ENCODE measurements at places on chromosomes 13 and 19. TPM values are rescaled to one million over a fixed set of nuclear protein-coding genes. Genes with fewer than 3 reads are reported as not detected.

GRCh38 chr19:11421371-11422098 lies 2.4 kb upstream of the RGL3 start:
- H3K36me3 ChIP-seq: no peaks in the 10 kb centered on the region
- peaks cover 78% of the 10 kb centered on the region for H3K27me3 ChIP-seq
- peak overlapping the region; percentile 84 for H3K27ac ChIP-seq

GRCh38 chr13:42864952-42865767 lies 83.8 kb downstream of the FAM216B start:
- no peaks in the 10 kb centered on the region for H3K36me3 ChIP-seq
- H3K4me1 ChIP-seq: peaks cover 15% of the 10 kb centered on the region
- H3K27ac ChIP-seq: no peak overlapping the region
- no peaks in the 10 kb centered on the region for H3K27me3 ChIP-seq

DNA sequence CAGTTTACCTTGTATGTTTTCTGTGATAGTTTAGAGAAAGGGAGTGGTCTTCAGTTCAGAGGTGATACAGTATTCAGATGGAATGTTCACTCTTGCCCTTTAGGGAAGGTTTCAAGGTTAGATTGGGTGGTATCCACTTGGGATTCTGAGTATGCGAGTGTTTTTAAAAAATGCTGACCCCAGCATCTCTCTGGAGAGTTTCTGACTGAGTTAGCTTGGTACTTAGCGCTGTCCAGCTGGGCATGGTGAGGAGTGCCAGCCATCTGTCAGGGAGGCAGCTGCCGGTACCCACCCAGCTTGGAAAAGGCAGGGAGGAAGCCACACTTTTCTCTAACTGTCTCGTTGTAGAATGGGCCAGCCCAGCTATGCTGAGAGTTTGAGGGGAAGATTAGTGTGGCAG lies 63.3 kb downstream of the ARHGEF7 start:
- no peaks in the 10 kb centered on the region for H3K36me3 ChIP-seq
- H3K4me1 ChIP-seq: peaks cover 77% of the 10 kb centered on the region
- peak overlapping the region; percentile 93 for H3K27ac ChIP-seq
- no peak for DNase-seq

LINGO3 gene
- total RNA-seq: not detected

DNA sequence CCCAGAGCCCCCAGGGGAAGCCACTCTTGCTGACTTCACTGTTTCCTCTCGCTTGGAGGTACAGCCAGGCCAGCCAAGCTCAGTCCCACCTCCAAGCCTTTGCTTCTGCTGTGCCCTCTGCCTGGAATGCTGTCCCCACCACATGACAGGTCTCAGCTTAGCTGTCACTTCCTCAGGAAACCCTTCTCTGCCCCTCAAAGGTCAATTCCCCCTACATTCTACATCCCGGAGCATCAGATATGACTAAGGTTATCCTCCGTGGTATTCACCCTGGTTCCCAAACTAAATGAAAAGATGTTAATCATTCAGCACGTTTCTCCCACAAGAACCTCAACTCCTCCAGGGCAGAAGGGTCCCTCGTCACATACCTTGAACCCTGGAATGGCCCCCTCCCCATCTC lies 53.5 kb downstream of the PTPRS start:
- peaks cover 18% of the 10 kb centered on the region for H3K27me3 ChIP-seq
- peak overlapping the region; percentile 16 for H3K27ac ChIP-seq
- no peak overlapping the region for H3K4me3 ChIP-seq
- H3K4me1 ChIP-seq: peaks cover 57% of the 10 kb centered on the region
- DNase-seq: no peak

DNA sequence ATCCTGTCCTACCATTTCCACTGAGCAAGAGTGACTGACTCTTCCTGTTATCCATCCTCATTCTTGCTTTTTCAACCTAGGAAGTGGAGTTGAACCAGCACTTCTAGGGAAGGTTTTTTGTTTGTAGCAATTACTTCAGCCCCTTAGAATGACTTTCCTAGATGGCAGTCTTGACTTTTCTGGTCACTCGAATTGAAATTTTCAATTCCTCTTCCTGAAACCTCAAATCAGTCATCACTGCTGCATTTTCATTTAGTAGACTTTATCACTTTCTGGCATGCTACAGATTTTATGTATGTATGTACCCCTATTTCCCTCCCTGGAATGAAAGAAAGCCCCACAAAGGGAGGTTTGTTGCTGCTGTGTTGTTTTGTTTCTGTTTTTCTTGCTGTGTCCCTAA lies 915.9 kb downstream of the PCDH17 start:
- no peak overlapping the region for H3K27ac ChIP-seq
- H3K4me1 ChIP-seq: no peaks in the 10 kb centered on the region
- H3K27me3 ChIP-seq: no peaks in the 10 kb centered on the region
- H3K4me3 ChIP-seq: no peak overlapping the region
- DNase-seq: no peak
- H3K36me3 ChIP-seq: no peaks in the 10 kb centered on the region

GRCh38 chr19:7456964-7457541 lies 31.8 kb downstream of the PEX11G start:
- H3K4me3 ChIP-seq: no peak overlapping the region
- no peaks in the 10 kb centered on the region for H3K27me3 ChIP-seq
- H3K4me1 ChIP-seq: no peaks in the 10 kb centered on the region
- DNase-seq: no peak
- H3K36me3 ChIP-seq: peaks cover 88% of the 10 kb centered on the region

- no peaks in the 10 kb centered on the region for H3K4me1 ChIP-seq
- H3K27me3 ChIP-seq: no peaks in the 10 kb centered on the region
- H3K4me3 ChIP-seq: no peak overlapping the region
Observed at GRCh38 chr13:92187378-92187989, 789.1 kb downstream of the GPC5 start.

GRCh38 chr13:70523622-70524021 lies 415.4 kb upstream of the KLHL1 start:
- DNase-seq: no peak
- H3K27ac ChIP-seq: no peak overlapping the region
- H3K27me3 ChIP-seq: no peaks in the 10 kb centered on the region

DNA sequence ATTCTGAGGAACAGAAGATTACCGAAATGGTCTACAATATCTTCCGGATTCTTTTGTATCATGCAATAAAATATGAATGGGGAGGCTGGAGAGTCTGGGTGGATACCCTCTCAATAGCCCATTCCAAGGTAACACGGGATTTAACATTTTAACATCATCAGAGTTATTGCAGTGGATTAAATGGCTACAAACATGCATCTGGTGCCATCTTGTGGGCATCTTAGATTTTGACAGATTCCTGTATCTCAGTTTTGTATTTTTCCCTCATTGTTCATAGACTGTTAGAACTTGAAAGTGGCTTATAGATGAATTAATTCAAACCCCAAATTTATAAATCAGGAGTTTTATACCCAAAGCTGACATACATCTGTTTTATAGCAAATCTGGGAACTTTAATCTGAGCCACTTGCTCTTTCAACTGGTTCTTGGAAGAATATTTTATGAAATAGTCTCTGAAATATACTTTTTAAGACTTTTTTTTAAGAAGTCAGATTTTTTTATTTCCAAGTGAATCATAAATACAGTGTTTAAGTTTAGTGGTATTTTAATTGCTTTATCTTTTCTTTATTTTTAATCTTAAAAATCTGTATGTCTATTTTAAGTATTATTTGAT lies 215.2 kb downstream of the NBEA start:
- no peaks in the 10 kb centered on the region for H3K27me3 ChIP-seq
- H3K36me3 ChIP-seq: no peaks in the 10 kb centered on the region
- no peak for DNase-seq
- no peak overlapping the region for H3K27ac ChIP-seq
- peaks cover 14% of the 10 kb centered on the region for H3K4me1 ChIP-seq
- H3K4me3 ChIP-seq: no peak overlapping the region

LRRC25 gene
- 2.4 TPM for total RNA-seq

DNA sequence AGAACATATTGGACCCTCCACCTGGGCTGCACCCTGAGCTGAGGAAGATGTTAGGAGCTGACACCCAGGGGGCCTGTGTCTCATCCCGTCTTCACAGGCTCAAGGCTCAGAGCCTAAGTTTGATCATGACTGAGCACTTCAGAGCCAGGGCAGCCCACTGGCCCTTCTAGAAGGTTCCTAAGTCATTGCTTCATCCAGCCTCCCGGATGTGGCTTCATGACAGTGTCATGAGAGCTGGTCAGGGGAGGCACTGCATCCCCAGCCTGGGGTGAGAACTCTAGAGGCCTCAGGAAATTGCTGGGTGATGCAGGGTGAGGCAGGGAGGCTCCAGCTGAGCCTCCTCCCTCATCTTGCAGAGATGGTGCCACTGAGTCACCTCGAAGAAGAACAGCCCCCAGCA lies 24.9 kb upstream of the PIK3R2 start:
- H3K27me3 ChIP-seq: no peaks in the 10 kb centered on the region
- H3K36me3 ChIP-seq: peaks cover 37% of the 10 kb centered on the region
- H3K27ac ChIP-seq: no peak overlapping the region
- DNase-seq: no peak

KLF5 gene
- 1.1 TPM for total RNA-seq

GRCh38 chr13:49953560-49953959 lies 17.4 kb upstream of the SPRYD7 start:
- H3K27me3 ChIP-seq: no peaks in the 10 kb centered on the region
- no peak overlapping the region for H3K4me3 ChIP-seq
- no peak for DNase-seq
- H3K27ac ChIP-seq: no peak overlapping the region
- no peaks in the 10 kb centered on the region for H3K36me3 ChIP-seq

GRCh38 chr19:14616407-14616806 lies 33.5 kb downstream of the CLEC17A start:
- H3K36me3 ChIP-seq: no peaks in the 10 kb centered on the region
- H3K27ac ChIP-seq: no peak overlapping the region
- DNase-seq: no peak

DNA sequence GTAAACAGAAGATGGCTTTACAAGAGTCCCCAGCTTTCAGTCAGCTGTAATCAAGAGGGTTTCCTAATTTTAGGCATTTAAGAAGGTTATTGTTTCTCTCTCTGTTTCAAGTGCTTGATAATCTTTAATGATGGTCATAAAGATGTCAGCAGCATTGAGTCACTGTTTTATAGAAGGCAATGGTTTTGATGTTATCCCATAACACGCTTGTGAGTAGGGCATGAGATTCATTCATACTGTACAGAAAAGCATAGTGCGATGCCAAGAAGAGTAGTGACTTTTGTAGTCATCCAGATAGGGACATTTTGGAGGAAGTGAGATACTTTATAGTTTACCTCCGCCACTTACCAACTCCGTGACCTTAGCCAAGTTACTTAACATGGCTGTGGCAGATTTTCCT lies 364.2 kb upstream of the SLC10A2 start:
- H3K27me3 ChIP-seq: no peaks in the 10 kb centered on the region
- H3K36me3 ChIP-seq: no peaks in the 10 kb centered on the region
- no peak for DNase-seq
- no peak overlapping the region for H3K27ac ChIP-seq

DNA sequence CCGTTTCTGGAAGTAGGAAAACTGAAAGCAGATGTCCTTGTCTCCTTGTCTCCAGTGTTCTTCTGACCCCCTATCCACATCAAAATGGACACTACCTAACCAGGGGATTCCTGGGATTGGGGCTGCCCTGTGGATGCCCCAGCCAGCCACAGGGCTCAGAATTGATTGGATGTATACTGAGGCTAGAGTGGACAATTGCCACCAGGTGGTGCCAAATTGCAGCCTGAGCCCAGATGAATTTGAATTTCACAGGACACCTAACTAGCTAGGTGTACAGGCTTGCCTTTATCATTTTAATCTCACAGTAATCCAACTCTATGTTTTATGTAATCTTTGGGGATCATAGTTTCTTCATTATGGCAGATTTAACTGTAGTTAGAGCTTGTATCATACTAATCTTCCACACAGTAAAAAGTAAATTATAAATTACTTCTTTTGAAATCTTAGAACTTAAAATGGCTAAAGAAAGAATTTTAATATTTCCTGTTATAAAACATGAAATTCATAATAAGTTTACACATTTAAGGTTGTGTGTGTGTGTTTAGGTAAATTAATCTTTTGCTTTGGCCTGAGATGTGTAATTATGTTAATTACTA lies 58.0 kb downstream of the PIBF1 start:
- peak; percentile 17 for DNase-seq
- no peak overlapping the region for H3K27ac ChIP-seq
- no peaks in the 10 kb centered on the region for H3K4me1 ChIP-seq
- no peaks in the 10 kb centered on the region for H3K27me3 ChIP-seq
- H3K4me3 ChIP-seq: no peak overlapping the region
- H3K36me3 ChIP-seq: peaks cover 46% of the 10 kb centered on the region

- H3K27me3 ChIP-seq: no peaks in the 10 kb centered on the region
- H3K36me3 ChIP-seq: no peaks in the 10 kb centered on the region
- H3K4me3 ChIP-seq: no peak overlapping the region
- peaks cover 85% of the 10 kb centered on the region for H3K4me1 ChIP-seq
- H3K27ac ChIP-seq: peak overlapping the region; percentile 1
Observed at GRCh38 chr13:46633416-46633815, 80.4 kb downstream of the LRCH1 start.

PLPP2 gene
- total RNA-seq: not detected

NCR1 gene
- total RNA-seq: 0.30 TPM

IRGC gene
- total RNA-seq: not detected

DNA sequence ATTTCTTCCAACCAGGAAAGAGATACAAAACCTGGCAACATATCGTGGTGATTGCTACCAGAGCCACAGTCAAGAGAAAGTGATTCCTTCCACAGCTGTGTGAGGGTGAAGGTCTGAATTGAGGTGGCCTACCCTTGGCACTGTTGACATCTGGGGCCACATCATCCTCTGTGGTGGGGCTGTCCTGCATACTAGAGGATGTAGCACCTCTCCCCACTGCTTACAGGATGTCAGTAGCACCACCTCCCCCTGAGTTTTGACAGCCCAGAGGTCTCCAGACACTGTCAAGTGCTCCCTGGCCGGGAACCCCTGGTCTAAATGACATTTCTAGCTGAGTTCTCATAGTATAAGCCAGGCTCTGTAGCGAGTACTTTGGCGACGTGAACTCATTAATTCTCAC lies 15.5 kb downstream of the PTGER1 start:
- no peaks in the 10 kb centered on the region for H3K4me1 ChIP-seq
- no peak overlapping the region for H3K27ac ChIP-seq
- H3K27me3 ChIP-seq: no peaks in the 10 kb centered on the region
- H3K36me3 ChIP-seq: peaks cover 94% of the 10 kb centered on the region

GRCh38 chr13:65461590-65461989 lies 1768.5 kb downstream of the PCDH9 start:
- no peaks in the 10 kb centered on the region for H3K27me3 ChIP-seq
- no peak overlapping the region for H3K27ac ChIP-seq
- no peaks in the 10 kb centered on the region for H3K4me1 ChIP-seq
- H3K4me3 ChIP-seq: no peak overlapping the region
- H3K36me3 ChIP-seq: no peaks in the 10 kb centered on the region

BST2 gene
- total RNA-seq: 42.2 TPM

PGLYRP1 gene
- total RNA-seq: not detected

- DNase-seq: peak; percentile 78
- H3K27me3 ChIP-seq: no peaks in the 10 kb centered on the region
- peak overlapping the region; percentile 90 for H3K27ac ChIP-seq
- no peaks in the 10 kb centered on the region for H3K36me3 ChIP-seq
- H3K4me3 ChIP-seq: peak overlapping the region; percentile 55
Observed at GRCh38 chr19:44718441-44719261, 19.7 kb downstream of the CEACAM16 start.

- DNase-seq: no peak
- H3K27me3 ChIP-seq: peaks cover 100% of the 10 kb centered on the region
- H3K36me3 ChIP-seq: no peaks in the 10 kb centered on the region
Observed at GRCh38 chr13:27979001-27979643, 9.4 kb downstream of the URAD start.

- H3K4me1 ChIP-seq: no peaks in the 10 kb centered on the region
- H3K27me3 ChIP-seq: peaks cover 51% of the 10 kb centered on the region
- no peaks in the 10 kb centered on the region for H3K36me3 ChIP-seq
- no peak overlapping the region for H3K4me3 ChIP-seq
Observed at GRCh38 chr19:54893406-54893805, 12.5 kb upstream of the NCR1 start.

GRCh38 chr13:92259046-92259445 lies 860.6 kb downstream of the GPC5 start:
- DNase-seq: no peak
- no peaks in the 10 kb centered on the region for H3K36me3 ChIP-seq
- H3K4me1 ChIP-seq: no peaks in the 10 kb centered on the region
- H3K27ac ChIP-seq: no peak overlapping the region
- no peak overlapping the region for H3K4me3 ChIP-seq
- H3K27me3 ChIP-seq: no peaks in the 10 kb centered on the region
